Caco-2 (cell line): ENCODE measurements at places on chromosomes 16 and 17.
A peak's percentile ranks its signal among the peaks of the same experiment; 100 is the strongest.

GRCh38 chr17:2051061-2051932 is 3.6 kb upstream of the HIC1 start:
- DNase-seq, result no peak

GRCh38 chr16:56673921-56674320 is 4.3 kb downstream of the MT1H start:
- no peak for DNase-seq

DNA sequence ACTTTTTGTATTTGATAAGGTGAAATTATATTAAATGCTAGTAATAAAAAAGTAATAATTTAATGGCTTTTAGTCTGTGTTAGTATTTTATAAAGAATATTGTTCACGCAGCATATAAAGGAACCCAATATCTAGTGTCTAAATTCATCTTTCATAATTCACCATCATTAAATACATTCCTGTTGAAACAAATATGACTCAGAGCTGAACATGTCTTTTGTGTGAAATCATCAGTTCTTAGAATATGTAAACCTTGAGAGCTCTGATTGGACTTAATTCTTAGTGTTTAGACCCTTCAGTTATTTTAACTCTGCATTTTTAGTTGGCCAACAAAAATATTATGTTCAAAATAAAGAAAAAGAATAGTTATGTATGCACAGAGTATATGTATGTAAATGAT is 71.8 kb downstream of the ABHD15 start:
- no peak for DNase-seq

GRCh38 chr17:40714473-40714872 is 10.9 kb upstream of the KRT24 start:
- DNase-seq, result no peak

DNA sequence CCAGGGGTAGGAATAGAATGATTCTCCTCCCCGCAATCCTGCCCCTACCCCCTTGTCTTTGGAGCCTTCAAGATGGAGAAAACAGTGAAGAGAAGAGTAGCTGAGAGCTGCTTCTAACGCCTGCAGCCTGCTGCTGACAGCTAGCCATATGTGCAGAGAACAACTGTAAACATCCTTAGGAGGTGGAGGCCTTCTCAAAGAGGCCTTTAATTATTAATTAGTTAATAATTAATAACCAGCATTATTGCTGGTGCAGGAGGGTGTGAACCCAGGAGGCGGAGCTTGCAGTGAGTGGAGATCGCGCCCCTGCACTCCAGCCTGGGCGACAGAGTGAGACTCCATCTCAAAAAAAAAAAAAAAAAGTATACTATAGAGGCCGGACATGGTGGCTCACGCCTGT is 8.5 kb downstream of the BFAR start:
- DNase-seq, result no peak

DNA sequence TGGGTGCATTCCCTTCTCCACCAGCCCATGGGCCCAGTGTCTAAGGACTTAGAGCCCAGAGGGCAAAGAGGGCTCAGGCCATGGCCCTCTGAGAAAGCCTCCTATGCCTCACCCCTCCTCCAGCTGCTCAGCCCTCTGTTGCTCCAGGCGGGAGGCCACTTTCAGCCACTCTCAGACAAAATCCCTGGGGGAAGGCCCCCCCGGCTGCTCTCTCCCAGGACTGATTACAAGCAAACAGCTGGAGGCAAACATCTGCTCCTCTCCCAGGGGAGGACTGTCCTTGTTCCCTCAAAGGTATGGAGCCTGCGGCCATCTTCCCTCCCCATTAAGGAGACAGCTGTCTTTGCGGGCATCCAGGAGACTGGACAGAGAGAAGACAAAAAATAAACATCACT is 54.9 kb upstream of the DLX4 start:
- DNase-seq, result peak; percentile 88

- DNase-seq, result no peak
Observed at GRCh38 chr17:73397856-73398540, 86.2 kb upstream of the CDC42EP4 start.

DNA sequence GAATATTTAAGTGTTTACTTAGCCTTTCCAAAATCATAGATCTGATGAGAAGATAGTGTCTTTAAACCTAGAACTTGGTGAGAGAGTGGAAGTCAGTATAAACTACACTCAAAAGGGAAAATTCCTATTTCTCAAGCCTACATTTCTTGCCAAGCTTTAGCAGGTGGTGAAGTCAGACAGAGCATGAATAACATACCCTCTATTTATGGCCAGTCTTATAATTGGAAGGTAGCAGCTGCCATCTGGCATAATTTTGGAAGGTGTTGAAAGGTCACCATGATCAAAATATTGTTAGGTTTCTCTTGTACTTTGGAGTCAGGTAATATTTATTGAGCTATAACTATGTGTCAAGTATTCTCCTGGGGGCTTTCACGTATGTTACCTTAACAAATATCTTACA is 729.3 kb upstream of the KIF2B start:
- no peak for DNase-seq

GRCh38 chr16:14539156-14539555 is 90.9 kb downstream of the PARN start:
- no peak for DNase-seq

- peak; percentile 27 for DNase-seq
Observed at GRCh38 chr17:38660097-38661025, 14.4 kb downstream of the EPOP start.
